NT2/D1 (cell line): ENCODE measurements at places on chromosomes 11 and 22.

DNA sequence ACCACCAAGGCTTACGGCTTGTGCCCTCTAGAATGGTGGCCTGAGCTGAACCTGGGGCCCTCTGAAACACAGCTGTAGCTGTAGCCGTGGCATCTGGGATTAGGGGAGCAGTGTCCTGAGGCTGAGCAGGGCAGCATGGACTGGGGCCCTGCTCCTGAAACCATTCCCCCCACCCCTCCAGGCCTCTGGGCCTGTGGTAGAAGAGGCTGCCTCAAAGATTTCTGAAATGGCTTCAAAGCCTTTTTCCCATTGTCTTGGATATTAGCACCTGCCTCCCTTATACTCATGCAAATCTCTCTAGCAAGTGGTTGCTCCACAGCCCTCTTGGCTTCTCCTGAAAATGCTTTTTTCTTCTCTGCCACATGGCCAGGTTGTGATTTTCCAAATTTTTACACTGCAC lies 106.9 kb downstream of the CTNND1 start:
- DNase-seq: peak; percentile 78

DNA sequence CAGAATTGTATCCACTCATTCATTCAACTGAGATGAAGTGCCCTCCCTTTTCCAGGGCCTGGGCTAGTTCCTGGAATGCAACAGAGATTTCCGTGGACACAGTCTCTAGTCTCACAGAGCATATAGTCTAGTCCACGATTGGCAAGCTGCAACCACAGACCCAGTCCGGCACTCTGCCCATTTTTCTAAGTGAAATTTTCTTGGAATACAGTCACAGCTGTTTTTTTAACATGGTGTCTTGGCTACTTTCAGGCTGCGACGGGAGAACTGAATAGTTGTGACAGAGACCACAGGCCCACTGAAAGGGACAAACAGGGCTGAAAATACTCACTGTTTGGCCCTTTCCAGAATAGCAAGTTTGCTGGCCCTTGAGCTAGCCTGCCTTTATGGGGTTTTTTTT lies 29.2 kb downstream of the ALG12 start:
- no peak for DNase-seq

GRCh38 chr11:114442536-114442935 lies 3.3 kb downstream of the REXO2 start:
- DNase-seq: no peak

GRCh38 chr22:23065069-23065451 lies 5.3 kb upstream of the GNAZ start:
- no peak for DNase-seq

DNA sequence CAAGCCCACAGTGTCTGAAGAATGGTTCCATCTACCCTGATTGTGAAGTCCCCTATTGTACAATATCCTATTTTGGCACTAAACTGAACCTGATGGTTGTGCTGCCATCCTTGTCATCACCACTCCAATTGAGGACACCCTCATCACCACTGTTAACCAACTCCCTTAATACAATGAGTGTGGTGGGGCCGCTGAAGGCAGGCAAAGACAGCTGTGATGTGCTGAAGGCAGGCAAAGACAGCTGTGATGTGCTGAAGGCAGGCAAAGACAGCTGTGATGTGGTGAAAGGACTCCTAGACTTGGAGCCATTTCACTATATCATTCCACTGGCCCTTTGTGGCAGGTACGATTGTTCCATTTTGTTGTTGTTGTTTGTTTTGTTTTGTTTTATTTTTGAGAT lies 481.6 kb downstream of the SOX6 start:
- no peak for DNase-seq

DNA sequence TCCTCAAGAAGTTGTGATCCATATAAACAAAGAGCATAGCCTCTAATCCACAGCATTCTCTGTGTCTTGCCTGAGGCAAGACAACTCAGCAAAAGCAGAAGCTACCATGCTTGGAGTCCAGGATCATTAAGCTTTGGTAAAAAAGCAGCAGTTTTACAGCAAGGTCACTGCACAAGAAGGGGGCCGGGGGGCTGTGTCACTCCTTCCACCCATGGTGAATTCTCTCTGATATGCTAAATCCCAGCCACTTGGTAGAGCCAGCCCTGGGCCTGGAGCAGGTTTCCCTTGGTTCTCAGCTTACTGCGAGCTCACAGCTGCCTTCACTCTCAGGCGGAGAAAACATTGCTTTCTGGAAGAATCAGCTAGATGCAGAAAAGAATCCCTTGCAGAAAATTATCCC lies 144.7 kb downstream of the TENM4 start:
- no peak for DNase-seq

GRCh38 chr11:41861838-41862237 lies 402.4 kb upstream of the LRRC4C start:
- DNase-seq: no peak

- DNase-seq: no peak
Measured at GRCh38 chr11:9692691-9693090, 28.8 kb downstream of the SWAP70 start.

- no peak for DNase-seq
Measured at GRCh38 chr11:104337273-104337672, 173.3 kb upstream of the PDGFD start.

GRCh38 chr11:68402355-68403031 lies 58.1 kb upstream of the PPP6R3 start:
- peak; percentile 11 for DNase-seq

DNA sequence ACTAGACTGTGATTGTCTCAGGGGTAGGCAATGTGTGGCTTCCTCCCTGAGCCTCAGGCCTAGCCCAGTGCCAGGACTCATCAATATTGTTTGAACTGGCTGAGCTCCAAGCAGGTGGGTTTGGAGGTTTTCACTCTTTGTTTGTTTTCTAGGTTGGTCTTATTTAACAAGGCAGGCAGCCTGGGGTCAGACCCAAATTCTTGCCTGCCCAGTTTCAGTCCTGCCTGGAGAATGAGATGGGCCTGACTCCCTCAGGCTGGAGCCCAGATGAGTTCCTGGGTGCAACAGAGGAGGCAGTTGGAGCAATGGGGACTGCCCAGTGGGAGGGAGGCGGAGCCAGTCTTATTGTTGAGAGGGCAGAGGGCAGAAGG lies 28.3 kb upstream of the TP53I11 start:
- no peak for DNase-seq

GRCh38 chr11:47415949-47416472 lies 7.6 kb downstream of the SLC39A13 start:
- peak; percentile 42 for DNase-seq

DNA sequence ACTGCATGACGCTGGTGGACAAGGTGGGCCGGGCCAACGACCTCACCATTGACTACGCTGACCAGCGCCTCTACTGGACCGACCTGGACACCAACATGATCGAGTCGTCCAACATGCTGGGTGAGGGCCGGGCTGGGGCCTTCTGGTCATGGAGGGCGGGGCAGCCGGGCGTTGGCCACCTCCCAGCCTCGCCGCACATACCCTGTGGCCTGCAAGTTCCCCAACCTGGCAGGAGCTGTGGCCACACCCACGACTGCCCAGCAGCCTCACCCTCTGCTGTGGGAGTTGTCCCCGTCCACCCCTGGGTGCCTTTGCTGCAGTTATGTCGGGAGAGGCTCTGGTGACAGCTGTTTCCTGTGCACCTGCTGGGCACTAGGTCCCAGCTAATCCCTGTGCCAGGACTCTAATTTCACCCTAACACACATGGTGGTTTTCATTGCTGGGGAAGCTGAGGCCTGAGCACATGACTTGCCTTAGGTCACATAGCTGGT lies 49.0 kb upstream of the PPP6R3 start:
- DNase-seq: no peak

DNA sequence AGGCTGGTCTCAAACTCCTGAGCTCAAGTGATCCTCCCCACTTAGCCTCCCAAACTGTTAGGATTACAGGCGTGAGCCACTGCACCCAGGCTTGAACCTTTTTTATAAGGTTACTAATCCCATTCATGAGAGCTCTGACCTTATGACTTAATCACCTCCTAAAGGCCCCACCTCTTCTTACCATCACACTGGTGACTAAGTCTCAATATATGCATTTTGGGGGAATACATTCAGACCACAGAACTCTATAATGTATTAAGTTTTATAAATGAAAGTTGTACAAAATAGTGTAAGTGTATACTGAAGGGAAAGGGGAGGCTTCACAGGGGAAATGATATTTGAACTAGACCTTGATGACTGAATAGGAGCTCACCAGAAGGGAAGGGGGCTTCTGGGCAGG lies 28.4 kb upstream of the RBFOX2 start:
- no peak for DNase-seq

DNA sequence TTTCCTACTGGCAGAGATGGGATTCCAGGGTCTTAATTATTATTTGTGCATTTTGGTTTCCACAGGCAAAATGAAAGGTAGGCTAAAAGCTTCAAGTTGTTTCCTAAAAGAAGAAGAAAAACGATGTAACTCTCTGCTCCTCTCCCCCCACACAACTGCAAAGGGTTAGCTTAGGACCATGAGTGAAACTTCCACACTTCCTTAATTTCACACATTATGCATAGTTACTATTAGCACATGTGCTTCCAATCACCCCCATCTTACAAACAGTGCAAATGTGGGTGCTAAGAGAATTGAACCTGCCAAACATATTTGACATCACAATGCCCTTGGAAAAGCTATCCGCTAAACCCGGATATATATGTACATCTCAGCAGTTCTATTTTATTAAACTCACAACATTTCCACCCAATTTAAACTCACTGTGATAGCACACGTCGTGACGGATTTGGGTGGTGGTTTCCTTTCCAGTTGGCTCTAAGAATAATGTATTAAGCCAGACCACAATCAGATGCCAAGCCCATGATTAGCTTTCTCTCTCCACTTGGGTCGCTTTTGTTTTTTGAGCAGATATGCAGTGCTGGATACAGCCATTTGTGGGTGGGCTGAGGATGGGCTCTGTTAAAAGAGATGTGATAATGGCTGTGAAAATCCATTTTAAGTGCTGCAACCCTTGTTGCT lies 245.0 kb upstream of the POU2AF2 start:
- DNase-seq: no peak

DNA sequence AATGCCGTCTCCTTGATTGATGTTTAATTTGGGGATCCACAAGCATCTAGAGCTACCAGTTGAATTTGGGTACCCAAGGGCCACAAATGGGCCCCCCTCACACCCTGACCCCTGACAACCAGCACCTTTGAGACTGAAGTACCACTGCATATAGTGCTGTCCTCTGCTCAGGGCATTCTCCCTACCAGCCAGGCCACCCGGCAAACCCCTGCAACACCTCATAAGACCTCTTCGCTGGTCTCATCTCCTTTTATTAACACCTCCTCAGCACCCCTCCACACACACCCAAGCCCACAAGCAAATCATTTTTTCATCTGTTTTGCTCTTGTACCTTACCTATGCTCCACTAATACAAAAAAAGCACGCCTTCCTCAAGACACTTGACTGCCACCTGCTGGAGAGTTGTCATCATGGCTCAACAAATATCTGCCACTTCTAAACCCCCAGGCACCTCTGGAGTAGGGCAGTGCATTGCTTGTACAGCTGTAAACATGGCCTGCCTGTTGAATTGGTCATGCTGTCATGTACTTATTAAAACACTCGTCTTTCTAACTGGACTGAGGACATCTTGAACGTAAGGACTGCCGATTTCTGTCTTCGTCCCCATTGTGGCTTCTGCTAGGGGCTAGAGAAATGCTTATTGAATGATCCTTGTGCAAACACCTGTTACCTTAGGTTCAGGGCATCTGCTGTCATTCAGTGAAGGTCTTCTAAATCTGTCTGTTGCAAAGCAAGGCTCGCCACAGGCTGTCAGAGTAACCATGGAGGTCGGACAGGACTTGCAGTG lies 66.5 kb downstream of the BMAL1 start:
- DNase-seq: peak; percentile 63

DNA sequence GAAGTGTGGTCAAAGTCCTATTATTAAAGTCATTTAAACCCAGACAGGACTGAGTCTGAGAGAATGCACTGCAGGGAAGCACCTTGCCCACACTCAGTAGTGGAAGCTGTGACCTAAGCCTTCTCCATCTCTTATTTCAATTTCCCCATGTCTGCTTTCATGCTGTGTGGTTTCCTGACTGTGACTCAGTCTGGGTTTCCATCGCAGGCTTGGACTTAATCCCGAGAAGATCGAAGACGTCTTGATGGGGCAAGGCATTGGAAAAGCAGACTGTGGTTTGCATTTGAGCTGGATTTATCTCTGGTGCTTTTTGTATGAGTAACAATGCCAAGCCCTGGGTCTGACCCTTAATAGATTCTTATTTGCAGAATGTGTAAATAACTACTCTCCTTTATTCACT lies 238.9 kb downstream of the NTM start:
- no peak for DNase-seq

DNA sequence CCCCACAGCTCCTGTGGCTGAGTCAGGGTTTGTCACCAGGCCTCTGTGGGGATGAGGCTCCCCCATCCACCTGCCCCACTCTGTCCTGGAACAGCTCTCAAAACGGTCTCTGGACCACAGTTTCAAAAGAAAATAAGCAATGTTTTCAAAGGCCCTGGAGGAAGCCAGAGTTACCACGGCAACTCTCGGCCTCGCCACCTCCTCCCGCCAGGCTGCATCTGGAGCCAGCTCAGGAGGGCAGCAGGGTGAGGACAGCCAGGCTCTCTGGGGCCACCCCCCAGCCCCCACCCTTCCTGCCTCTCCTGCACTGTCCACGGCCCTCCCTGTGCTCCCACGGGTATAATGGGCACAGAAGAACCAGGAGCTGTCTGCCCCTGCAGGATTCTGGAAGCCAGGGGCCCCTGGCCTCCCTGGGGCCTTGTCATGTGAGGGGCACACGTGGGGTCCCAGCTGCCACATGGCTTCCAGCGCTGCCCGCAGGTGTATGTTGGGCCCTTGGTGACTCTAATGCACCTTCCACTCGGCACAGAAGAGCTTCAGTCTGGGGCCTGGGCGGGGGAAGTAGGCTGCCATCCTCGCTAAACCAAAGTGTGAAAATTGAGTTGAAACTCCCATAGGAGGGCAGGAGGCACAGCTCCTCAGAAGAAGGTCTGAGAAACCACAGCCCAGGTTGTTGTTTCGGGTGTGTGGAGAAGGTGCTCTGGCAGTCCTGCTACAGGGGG lies 10.3 kb downstream of the CD81 start:
- no peak for DNase-seq

- no peak for DNase-seq
Measured at GRCh38 chr11:68517121-68517741, 56.7 kb downstream of the PPP6R3 start.

- peak; percentile 59 for DNase-seq
Measured at GRCh38 chr22:23218867-23219251, 38.5 kb downstream of the BCR start.

- DNase-seq: peak; percentile 60
Measured at GRCh38 chr11:61797263-61797944, 4.7 kb downstream of the FEN1 start.

DNA sequence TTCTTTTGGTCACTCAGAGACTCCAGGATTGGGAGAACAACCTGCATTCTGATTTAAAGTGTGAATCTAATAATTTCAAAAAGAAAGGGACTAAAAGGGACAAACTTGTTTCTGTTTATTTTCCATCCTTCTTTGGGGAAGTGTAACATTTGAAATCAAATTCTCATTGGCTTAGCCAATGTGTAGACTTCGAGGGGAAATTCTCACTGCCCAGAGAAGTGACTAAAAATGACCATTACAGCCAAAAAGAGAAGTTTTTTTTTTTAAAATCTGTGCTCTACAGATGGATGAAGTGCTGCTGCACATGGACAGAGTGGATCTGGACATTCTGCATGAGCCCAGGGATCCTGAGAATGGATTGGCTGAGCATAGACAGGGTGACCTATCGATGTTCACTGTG lies 49.4 kb upstream of the ELF5 start:
- no peak for DNase-seq
